Activated CD4-positive, alpha-beta T cell treated with anti-CD3 and anti-CD28 coated beads, Interleukin-2, amount 10 ng/mL, durations not matched to agents 24 days and 14 days (primary cell): ENCODE measurements at places on chromosomes 12 and 14.

DNA sequence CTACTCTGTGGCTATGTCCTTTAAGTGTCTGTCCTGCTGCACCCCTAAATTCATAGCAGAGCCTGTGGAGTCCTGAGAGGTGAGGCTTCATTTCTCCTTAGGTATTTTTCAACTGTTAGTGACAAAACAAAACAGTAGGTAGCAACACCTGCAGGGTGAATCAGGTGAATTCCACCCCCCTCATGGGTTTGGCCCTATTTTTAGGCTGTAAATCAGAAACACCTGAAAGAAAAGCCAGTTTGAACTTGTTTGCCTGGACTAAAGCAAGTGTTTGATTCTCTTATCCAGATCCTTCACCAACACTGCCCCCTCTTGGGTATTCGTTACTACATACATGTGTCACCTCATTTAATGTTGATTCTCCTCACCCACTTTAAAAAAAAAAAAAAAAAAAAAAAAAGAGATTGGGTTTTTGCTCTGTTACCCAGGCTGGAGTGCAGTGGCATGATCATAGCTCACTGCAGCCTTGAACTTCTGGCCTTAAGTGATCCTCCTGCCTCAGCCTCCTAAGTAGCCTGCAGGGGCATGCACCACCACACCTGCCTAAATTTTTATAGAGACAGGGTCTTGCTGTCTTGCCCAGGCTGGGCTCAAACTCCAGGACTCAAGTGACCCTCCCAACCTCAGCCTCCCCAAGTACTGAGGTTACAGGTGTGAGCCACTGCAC is 10.3 kb downstream of the TBPL2 start:
- DNase-seq, result peak; percentile 86

GRCh38 chr14:95359994-95360826 is 40.5 kb upstream of the CLMN start:
- DNase-seq, result no peak

DNA sequence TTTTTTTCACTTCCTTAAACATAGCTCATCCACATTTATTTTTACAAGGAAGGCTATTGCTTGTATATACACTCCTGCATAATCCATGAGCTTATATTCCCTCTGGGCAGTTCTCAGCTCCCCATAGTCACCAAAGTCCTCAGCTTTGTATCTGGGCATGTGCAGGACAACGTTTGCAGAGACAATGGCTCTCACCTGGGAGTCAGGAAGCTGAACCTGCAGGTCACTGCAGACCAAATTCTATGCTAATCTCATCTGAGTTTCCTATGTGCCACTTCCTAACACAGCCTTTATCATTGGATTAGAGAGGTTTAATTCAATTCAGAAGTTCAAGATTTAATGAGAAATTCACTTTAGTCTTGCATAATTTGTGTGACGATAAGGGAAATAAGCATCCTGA is 131.5 kb downstream of the KCNK10 start:
- DNase-seq, result no peak

- DNase-seq, result no peak
These were observed 19.5 kb upstream of the LRRC10 start for GRCh38 chr12:69630191-69630590.

- peak; percentile 54 for DNase-seq
These were observed 143.4 kb upstream of the CDKN3 start for GRCh38 chr14:54253195-54253947.

GRCh38 chr14:81281332-81281731 is 60.6 kb upstream of the GTF2A1 start:
- DNase-seq, result no peak

DNA sequence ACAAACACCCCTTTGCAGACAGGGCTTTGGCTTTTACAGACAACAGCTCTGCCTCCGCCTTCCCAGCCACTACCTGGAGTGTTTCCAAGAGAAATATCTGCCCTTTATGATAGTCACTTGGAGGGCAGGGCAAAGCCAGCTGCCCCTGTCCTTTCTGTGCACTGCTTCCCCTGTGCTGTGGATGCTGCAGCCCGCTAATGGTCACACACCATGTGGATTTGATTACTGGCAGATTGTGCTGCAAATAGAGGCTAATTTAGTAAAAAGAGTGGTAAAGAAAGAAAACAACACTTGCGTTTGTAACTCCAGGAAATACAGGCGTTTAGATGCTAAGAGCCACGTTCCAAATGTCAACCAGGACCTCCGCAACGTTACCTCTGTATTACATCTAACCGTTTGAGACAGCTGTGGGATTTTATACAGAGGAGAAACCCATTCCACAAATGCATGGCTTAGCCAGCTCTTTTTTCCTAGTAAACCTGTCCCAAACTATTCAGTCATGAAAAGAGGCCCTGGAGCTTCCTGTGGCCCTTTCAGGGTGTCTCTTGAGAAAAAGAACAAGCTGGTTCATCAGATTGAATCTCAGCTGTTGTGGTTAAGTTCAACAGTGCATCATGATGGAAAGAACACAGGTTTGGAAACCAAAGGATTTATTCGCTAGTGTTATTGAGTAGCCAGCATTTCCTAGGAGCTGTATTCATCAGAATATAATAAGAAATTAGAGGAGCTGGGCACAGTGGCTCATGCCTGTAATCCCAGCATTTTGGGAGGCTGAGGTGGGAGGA is 30.1 kb upstream of the PWP1 start:
- DNase-seq, result no peak

DNA sequence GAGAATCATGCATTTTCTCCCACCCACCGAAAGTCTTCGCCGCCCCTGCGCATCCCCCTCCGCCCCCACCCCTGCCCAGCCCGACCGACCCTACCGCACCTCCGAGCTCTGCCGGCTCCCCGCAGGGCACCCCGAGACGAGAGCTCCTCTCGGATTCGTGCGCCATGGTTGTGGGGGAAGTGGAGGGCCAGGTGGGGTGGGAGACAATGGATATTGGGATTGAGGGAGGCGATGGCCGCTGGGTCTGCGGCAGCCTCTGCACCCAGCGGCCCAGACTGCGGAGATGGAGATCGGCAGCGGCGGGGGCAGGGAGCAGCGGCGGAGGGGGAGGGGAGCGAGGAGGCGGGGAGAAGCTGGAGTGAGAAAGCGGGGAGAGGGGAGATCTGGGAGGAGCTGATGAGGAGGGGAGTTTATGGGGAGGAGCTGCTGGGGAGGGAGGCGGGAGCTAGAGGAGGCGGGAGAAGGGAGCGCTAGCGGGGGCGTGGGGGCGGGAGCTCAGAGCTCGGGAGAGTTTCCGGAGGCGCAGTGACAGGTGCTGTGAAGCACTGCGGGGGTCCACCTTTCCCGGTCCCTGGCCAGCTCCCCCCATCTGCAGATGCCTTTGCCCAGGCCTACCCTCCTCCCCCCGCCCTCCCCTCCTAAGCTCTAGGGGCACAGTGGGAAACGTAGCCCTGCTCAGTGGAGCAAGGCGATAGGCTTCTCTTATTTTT is at the start of gene SALL2:
Gene SALL2, minus strand, starts transcription at position 385 of the 710 bp plus-strand sequence. Its CDS starts 219 bp downstream, at position 166.
- DNase-seq, result peak; percentile 87

DNA sequence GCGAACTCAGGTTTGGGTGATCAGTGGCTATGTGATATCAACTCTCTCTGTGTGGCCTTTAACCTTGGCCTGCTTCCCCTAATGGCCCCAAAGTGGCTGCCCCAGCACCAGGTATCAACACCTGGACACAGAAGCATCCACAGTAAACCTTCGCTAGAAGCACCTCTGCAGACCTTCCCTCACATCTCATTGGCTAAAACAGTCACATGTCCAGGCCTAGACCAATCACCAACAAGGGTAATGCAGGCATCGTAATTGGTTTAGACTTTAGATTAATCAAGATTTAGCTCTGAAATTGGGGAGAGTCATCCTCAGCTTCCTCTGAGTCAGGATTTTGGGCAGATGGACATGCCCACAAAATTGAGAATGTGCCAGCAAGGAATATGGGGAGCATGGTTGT is 92.5 kb upstream of the MYL2 start:
- no peak for DNase-seq

GRCh38 chr12:86091681-86092080 is 164.5 kb downstream of the MGAT4C start:
- DNase-seq, result no peak

DNA sequence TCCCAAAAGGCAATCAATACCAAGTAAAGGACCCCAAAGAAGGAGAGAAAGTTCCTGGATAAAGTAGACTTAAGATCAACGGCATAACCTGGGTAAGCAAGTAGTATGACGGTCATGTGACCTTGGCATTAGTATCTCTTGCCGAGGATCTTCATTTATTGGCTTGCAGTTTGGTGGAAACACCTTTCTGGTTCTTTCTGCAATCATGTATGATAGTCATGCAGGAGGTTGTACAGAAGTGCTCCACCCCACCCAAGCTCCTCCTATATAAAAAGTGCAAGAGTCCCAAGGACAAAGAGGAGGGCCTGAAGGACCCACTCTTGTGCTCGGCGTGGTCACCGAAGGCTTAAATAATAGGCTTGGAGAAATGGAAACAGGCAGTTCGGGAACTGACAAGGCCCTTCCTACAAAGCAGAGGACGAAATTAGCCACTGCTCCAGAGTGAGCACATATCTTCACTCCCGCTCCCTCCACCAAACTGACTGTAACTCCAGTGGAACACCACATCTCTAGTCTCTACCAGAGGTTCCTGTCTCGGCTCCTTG is 750 bp downstream of the CS start:
- peak; percentile 81 for DNase-seq

DNA sequence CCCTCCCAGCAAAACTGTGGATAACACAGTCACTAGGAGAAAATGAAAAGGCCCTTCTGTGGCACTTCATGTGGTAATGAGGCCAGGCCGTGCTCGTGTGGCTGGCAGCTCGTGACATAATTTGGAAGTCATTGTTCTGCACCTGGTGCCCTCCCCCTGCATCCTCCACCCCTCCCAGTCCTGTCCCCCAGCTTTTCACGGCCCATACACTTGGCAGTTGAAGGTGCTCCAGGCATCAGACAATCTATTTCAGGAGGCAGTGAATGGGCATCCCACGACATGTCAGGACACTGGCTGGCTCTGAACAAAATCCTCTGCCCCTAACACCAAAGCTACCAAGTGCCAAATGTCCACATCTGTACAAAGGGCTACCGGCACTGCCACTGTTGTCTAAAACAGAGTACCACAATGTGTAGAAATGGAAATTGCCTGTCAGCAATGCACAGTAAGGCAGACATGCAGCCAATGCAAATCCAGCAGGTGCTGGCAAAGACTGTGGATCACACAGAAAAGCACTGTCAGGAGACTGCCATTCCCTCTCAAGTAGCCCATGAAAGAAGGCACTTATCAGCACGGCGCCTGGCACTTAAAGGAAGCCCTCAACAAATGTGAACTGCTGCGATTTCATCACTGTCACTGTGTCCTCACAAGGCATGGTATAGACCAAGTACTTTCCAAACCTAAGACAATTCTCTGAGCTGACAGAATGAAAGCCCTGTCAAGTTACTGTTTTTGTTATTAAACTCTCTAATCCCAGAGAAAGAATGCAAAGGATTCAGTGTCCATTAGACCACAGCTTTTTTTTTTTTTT is 39.1 kb downstream of the CORO1C start:
- peak; percentile 62 for DNase-seq

DNA sequence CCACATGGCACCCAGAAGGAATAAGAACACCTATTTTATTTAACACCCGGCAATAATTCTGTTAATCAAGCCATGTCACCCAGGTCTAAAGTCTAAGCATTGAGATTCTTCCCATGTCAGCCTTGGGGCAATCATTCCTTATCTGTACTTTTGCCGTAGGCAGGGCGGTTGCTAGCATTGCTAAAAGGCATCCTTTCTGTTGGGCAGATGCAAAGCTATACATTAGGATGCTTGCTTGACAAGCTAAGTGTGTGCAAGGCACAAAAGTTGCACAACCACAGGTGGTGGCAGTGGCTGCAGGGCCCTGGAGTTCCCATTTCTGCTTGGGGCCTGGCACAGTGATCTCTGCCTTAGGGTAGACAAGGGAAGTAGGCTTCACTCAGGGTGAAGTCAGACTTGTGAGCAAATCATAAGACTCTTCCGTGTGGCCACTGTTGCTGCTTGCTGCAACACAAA is 12.5 kb upstream of the GALNT6 start:
- no peak for DNase-seq

GRCh38 chr12:88578276-88579160 is 1.8 kb downstream of the KITLG start:
- DNase-seq, result no peak

DNA sequence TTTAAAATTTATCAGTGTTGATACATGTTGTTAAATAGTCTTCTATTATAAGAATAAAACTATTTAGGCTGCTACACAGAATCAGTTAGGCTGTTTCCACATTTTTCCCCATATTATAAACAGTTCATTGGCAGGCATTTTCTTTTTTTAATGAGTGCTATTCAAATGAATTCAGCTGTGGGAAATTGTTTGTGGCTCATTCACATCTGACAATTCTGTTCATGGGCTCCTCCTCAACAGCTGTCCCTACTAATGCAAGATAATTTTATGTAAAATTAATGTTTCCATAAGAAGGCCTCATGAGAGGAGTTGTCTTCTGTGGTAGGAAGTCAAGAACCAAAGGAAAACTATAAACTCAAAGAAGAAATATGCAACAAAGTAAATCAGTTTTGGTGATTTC is 218.0 kb downstream of the PPFIA2 start:
- no peak for DNase-seq

- DNase-seq, result no peak
These were observed 61.7 kb downstream of the RFX4 start for GRCh38 chr12:106644335-106645073.

DNA sequence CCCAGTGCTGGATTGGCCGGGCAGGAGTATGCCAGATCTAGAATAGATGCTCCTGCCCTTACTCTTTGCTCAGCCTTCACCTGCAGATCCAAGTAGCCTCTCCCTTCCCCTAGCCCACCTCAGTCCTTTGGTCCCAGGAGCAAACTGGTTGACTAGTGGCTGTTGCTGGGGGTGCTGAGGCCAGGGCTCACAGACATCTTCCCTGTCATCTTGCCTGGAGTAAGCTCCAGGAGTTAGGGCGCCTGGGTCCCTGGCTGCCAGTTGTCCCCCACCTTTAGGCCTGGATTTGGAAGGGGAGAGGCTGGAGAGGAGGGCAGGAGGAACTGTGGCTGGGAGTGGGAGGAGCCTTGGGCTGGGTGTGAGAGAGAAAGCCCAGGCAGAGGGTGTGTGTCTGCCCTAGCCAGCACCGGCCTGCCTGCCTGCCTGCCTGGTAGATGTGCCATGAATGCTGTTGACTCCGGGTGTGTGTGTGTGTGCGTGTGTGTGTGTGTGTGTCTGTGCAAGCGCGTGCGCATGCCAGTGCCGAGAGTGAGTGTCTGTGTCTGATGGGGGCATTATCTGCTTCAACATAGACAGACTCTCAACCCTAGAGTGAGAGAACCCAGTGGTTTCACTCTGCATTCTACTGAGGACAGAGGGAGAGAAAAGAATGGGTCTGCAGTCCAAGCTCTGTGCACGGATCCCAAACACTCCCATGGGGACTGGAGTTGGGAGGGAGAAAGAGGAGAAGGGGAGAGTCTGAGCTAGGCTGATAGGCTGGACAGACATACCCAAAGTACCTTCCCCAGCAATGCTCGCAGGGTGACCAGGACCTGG is 845 bp upstream of the RARG start:
- peak; percentile 82 for DNase-seq

GRCh38 chr14:61362072-61362750 is 40.8 kb downstream of the PRKCH start:
- no peak for DNase-seq
